ENCODE measurements at places on chromosomes 7 and 10. TPM values are rescaled to one million over a fixed set of nuclear protein-coding genes. Genes with fewer than 3 reads are reported as not detected.

ASIC3 gene
- total RNA-seq = 2.2 TPM

GRCh38 chr7:44976040-44976745, 2.6 kb downstream of the MYO1G start:
- DNase-seq = no peak

DNA sequence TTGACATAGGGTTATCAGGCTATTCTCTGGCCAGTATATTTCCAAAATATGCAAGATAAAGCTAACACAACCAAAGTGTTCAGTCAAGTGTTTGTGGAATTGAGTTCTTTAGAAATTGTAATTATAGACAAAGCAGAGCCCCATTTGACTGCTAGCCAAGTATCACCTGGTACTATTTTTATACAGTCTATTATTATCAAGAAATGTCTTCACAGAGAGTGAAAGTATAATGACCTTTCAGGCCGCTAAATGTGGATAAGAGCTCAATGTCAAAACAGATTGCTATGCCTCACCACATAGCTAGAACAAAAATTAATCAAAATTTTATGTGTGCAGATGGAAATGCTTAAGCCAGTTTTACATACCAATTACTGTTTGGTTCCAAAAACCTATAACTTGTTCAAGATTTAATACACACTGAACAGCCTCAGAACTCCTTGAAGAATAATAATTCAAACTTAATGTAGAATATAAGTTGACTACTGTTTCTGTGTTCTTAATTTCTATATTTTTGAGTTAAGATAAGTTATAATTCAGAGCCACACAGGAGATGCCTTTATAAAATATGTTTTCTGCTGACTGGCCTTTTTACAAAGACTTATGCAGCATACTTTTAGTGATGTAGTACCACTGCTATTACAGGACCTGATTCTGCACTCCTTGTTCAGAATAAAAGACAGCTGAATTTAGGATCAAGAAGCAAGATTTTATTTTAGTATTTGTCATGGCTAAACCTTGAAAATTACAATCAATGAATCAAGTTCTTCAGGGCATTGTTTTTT, 31.0 kb downstream of the PRPS1L1 start:
- DNase-seq = no peak

ZYX gene
- 73.2 TPM for total RNA-seq

AIMP2 gene
- 40.5 TPM for total RNA-seq

GRCh38 chr10:71423901-71424300, 27.2 kb downstream of the CDH23 start:
- peak; percentile 48 for DNase-seq

CLDN3 gene
- total RNA-seq = 13.6 TPM
